ENCODE measurements at places on chromosomes 7 and 10.

DNA sequence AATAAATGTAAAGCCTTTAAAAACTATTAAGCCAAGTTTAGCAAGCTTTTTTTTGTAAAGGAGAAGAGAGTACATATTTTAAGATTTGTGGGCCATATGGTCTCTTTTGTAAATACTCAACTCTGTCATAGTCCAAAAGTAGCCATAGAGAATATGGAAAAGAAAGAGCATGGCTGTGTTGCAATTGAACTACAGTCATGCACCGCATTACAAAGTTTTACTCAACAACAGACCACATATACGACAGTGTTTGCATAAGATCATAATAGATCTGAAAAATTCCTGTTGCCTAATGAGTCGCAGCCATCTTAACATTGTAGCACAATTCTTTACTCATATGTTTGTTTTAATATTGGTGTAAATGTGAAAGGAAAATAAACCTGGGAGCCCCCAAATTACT, 440.8 kb downstream of the HTR7 start:
- DNase-seq = no peak

DNA sequence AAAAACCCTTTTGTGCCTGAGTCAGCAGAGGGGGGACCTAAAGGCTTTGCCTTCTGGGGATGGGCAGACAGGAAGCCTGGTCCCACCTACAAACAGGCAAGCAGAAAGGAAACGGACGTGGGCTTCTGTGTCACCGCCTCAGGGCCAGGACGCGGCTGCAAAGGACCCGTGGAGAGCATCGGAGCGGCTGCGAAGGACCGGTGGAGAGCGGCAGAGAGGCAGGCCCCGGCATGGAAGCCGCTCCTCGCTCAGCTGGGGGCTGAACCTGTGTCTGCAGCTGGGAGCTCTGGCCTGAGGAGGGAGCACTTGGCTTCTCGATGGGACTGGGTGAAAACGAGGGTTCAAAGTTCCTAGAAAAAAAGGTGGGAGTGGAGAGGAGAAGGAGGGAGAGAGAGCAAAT, 125.4 kb upstream of the PPP2R2D start:
- no peak for DNase-seq

DNA sequence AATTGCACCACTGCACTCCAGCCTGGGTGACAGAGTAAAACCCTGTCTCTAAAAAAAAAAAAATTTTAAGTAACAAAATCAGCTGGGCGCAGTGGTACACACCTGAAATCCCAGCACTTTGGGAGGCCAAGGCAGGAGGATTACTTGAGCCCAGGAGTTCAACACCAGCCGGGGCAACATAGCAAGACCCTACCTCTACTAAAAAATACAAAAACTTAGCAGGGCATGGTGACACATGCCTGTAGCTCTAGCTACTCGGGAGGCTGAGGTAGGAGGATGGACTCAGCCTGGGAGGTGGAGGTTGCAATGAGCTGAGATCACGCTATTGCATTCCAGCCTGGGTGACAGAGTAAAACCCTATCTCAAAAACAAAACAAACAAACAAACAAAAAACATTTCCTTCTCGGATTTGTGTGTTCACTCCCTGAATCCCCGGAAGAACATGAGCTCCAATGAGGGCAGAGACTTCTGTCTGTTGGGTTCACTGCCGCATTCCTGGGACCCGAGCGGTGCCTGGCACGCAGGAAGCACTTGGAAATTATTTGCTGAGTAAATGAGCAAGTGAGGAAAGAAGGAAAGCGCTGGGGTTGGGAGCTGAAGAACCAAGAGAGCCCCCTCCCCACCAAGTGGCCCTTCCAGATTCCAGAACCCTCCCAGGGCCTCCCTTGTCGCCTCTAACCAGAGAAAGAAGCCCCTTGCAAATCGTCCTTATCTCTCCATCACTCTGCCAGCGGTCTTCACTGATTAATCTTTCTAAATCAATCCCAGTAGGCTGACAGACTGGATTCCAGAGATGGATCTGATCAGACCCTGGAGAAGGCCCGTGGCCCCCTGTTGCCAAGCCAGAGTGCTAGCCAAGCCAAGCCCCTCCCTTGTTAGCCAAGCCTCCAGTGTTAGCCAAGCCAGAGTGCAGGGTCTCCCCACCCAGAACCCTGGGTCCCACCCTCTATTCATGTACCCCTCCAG, 6.2 kb downstream of the TNRC18 start:
- no peak for DNase-seq

DNA sequence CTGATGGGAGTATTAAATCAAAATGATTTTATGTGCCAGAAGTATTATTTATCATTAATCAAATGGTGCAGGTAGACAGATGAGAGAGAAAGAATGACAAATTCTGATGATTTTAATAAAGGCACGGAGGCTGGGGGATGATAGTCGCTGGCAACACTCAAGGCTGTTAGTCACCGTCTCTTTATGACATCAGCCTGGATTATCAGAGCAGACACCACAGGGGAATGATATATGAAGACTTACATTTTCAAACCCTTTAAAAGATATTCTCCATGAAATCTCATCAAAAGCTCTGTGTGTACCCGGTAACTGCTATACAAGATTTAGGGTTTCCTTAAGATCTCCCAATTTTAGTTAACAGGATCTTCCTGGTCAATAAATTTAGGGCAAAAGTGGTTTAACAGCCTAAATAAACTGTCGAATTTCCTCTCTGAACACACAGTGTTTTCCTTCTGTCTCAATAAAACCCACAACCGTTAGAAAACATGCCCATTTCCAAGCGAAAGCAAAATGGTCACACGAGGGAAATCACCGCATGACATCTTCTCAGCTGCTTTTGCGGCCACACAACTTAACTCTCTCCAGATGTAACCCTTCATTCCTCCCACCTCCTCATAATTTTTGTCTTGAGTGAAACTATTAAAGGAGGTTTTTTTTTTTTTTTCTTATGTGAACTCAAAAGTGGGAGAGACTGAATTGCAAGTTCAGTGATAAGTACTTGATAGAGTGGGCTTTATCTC, 133.2 kb upstream of the FAM171A1 start:
- no peak for DNase-seq

DNA sequence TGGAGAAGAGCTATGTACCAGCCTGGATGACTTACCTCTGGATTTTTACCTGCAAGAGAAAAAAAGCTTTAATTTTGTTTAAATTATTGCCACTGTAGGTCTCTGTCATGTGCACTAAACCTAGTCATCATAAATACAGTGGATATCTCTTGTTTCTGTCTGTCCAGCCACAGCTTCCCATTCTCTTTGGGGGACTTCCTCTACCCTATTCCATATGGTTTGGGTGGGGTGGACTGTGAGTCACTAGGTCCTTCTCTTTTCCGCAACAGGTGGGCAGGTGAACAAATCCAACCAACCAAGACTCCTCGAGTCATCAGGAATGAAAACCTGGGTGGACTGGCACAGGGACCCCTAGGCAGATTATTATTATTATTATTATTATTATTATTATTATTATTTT, 87.3 kb upstream of the CYTH3 start:
- DNase-seq = no peak

DNA sequence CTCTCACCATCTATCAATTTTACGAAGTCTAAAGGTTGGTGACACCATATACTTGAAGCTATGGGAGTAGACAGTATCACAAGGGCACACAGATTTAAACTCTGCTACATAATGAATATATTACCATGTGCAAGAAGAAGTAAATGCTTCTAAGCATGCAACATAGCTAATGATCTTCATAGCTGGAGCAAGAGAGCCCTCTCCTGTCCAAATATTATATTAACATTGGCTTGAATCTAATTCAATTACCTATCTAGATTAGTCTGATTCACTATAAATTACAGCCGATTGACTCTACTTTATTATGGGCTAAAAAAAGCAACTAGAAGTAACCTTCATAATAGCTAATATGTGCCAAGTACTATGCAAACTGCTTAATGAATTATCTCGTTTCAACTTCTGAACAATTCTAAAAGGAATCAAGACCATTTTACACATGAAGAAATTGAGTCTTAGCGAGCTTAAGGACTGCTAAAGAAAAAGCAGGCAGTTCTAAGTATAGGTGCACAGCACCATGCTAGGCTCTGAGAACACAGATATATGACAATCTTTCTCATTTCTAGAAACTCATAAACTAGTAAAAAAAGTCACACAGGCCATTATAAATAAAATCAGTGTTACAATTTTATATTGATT, 21.9 kb downstream of the FRA10AC1 start:
- DNase-seq = no peak

DNA sequence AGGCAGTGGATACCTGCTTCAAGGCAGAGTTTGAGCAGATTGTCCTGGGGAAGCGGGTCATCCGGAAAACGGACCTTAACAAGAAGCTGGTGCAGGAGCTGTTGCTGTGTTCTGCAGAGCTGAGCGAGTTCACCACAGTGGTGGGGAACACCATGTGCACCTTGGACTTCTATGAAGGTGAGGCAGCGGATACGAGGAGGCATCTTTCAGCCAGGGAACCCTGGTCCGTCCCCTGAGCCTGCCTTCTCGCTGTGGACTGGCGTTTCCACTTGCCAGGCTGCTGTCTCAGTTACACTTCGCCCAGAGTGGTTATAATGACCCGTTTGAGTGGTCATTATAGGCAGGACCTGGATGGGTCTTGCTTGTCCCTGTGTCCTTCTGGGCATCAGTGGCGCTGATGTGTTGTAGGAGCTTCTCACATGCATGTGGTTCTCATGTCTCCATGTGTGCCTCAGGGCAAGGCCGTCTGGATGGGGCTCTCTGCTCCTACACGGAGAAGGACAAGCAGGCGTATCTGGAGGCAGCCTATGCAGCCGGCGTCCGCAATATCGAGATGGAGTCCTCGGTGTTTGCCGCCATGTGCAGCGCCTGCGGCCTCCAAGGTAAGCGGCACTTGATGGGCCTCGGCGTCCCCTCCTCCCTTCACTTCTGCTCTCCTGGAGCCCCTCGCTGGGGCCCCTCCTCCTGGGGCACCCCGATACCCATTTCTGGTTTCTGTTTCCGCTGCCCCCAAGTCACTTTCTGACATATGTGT, 18.0 kb downstream of the UPP1 start:
- DNase-seq = no peak

DNA sequence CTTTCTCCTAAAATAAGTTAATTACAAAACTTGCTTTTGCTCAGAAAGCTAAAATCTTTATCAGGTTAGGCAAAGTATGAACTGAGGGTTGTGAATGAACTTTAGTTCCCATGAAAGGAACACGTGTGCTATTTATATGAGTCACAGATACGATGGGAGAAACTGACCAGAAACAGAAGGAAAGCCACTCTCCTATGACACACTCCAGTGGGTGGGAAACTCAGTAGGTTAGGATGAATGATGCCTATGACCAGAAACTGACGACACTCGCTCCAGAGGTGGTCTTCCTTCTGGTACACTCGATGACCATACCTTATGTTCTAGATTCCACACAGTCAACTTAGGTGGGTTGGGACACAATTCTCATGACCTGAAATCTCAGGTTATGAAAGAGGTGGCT, 215.7 kb upstream of the INHBA start:
- no peak for DNase-seq

GRCh38 chr7:94449151-94449725, 54.5 kb downstream of the COL1A2 start:
- DNase-seq = no peak

DNA sequence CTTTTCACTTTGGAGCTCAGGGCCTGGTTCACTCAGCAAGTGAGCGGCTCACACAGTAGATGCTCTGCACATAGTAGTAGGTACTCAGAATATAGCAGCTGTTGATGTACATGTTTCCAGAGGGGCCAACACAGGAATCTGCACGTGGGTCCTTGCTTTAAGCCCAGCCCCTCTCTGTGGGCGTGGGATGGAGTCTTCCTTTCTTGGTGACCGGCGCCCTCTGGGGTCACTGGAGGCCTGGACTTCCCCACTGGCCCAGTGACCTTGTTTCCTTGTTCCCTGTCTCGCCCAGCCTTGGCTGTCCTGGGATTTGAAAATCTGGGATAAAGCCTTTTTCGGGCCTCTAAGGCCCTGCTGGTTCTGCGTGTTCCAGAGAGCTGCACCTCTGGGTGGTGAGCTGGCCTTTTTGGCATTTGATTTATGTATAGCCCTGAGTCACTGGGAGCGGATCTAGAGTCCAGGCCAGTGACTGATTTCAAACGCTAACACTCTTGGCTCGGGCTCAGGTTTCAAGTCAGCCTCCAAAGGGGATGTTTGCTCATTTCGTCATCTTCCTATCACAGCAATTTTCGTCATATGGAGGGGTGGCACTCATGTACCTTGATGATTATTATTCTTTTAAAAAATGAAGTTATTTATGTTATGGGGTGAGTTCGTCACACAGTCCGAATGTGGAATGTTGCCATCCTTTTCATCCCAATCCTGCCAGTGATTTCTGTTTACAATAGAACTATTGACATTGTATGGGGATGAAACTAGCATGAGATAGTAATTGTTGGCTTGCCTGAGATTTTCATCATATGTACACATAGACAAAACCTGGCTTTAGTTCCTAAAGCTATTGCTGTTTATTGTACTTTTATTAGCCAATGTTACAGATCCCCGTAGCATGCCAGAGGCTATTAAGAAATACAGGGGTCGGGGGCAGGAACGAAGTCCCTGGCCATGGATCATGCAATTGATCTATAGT, 65.5 kb downstream of the CUX1 start:
- no peak for DNase-seq

GRCh38 chr7:1669064-1669951, 769 bp upstream of the ELFN1 start:
- DNase-seq = no peak

DNA sequence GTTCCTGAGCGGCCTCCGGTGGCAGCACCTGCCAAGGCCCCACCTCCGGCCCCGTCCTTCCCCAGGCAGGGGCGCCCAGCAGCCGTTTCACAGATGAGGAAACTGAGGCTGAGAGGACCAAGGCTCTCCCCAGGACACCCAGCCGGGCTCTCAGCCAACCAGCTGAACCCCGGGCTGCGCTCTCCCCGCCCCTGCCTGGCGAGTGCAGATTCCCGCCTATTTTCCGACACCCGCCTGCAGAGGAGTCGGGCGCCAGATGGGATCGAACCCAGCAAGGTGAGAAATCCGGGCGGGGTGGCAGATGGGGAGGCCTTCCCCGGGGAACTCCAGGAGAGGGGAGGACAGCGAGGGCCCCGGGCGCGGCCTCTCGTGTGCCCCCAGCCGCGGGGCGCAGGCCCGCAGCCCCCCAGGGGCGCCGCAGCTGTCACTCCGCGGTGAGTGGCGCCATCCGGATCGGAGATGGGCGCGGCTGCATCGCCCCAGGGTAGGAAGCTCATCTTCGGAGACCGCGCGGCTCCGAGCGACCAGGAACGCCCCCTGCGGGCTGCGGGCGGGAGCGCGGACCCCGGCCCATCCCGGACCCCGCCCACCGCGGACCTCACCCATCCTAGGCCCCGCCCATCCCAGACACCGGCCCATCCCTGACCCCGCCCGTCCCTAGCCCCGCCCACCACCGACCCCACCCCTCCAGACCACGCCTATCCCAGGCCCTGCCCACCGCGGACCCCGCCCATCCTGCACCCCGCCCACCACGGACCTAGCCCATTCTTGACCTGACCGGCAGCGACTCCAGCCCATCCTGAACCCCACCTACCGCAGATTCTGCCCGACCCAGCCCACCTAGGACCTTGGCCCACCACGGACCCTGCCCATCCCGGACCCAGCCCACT, 90.3 kb downstream of the MICALL2 start:
- DNase-seq = no peak

Data from stimulated activated CD4-positive, alpha-beta T cell treated with anti-CD3 and anti-CD28 coated beads, TNF-alpha, amount 100 ng/mL, for 1 hour (primary cell).